RCC 7860 (cell line): ENCODE measurements at places on chromosomes 4 and X.

- DNase-seq, result no peak
Observed at GRCh38 chr4:153366486-153366885, 22.0 kb downstream of the MND1 start.

DNA sequence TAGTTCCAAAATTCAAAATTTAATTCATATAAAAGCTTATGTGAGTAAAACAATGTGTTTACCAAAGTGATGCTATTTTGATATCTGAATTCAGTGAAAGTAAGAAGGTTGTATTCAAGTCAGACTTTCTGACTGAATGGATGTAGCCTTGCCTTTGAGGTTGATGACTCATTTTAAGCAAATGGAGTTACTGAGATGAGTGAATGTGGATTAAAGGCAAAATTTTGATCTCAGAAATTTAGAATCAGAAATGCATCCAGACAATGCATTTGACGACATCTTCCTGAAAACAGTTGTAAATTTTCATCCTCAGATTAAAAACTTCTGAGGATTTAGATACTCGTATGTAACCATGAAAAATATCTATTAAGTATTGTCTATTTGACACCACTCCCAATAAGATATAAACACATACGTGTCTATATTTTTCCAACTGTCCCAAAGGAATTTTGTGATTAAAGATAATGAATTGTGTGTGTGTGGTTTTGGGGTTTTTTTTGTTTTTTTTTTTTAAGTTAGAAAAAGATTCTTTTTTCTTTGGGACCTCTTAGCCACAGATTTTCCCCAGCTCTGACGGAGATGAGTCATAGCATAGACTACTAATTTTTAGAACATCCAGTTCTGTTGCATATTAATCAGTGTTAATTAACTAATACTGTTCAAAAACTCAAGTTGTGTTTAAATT, 34.4 kb downstream of the NFKB1 start:
- DNase-seq, result peak; percentile 56

DNA sequence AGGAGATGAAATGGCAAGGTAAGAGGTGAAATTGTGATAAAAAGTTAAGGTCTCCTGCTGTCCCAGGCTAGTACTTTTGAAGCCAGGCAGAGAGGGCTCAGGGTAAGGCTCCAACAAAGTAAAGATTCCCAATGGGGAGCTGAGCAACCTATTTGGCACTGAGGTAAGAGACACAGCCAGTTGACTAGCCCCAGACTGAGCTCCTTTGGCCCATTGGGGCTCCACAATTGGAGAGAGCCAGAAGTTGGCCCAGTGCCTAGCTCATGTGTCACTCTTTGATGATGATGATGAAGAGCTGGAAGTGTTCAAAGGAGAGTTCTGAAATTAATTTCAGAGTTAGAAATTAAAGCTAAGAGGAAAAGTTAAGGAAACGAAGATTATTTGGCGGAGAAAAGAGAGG, 94.6 kb downstream of the RLIM start:
- DNase-seq, result no peak

- peak; percentile 57 for DNase-seq
Observed at GRCh38 chr4:183355405-183355804, 33.2 kb upstream of the CLDN24 start.

- DNase-seq, result no peak
Observed at GRCh38 chrX:124033821-124034220, 72.3 kb downstream of the STAG2 start.

DNA sequence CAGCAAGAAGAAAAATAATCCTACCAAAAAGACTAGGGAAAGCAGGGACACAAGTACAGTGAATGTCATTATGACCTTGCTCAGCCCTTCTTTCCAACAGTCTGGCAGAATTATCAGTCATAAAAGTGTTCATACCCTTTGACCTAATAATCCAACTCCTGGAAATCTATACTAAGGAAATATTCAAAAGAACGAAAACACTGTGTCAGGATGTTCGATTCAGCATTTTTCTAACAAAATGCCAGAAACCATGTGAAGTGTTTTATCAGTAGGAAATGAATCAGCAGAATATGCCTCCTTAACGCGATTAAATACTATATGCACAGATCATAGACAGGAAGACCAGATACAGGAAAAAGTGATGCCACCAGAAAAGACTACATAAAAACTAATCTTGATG, 16.2 kb upstream of the S100G start:
- no peak for DNase-seq

GRCh38 chr4:113566015-113566795, 195.3 kb downstream of the CAMK2D start:
- DNase-seq, result no peak
